NCI-H2107 (cell line): ENCODE measurements at places on chromosomes 1 and 21.

DNA sequence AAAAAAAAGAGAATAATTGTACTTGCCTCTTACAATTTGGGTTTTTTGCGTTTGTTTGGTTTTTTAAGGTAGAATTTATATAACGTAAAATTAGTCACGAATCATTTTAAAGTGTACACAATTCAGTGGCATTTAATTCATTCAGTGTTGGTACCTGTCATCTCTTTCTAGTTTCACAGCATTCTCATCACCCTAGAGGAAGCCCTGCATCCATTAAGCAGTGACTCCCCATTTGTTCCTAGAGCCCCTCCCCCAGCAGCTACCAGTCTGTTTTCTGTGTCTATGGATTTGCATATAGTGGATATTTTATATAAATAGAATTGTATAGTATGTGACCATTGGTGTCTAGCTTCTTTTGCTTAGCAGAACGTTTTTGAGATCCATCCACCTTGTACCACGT is 233.2 kb upstream of the FMN2 start:
- no peak for DNase-seq

GRCh38 chr1:36187800-36188593 is 32.0 kb downstream of the MAP7D1 start:
- peak; percentile 53 for DNase-seq

DNA sequence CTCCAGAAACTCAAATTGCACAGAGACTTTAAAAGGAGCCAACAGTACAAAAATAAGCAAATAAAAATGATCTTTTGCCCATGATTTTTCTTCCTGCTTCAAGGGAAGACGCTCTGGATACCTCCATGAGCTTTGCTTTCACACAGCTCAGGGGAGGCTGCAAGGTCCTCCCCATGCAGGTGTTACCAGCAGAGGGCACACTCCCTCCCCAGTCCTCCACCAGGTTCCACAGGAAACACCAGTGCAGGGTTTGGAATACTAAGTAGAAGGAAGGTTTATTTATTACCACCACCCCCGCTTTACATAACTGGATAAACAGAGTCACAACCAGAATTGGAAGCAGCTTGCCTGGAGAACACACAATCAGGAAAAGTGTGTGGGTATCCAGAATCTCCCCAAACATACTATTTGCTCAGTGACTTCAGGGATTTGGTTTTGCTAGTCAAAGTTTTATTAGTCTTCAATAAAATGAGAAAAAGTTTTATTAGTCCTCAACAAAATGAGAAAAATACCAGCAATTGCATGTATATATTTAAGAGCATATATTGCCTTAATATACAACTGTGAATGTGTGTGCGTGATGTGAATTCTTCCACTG is 37.3 kb downstream of the HSD3B1 start:
- no peak for DNase-seq

- no peak for DNase-seq
Measured at GRCh38 chr1:5225707-5226704, 571.6 kb downstream of the AJAP1 start.

DNA sequence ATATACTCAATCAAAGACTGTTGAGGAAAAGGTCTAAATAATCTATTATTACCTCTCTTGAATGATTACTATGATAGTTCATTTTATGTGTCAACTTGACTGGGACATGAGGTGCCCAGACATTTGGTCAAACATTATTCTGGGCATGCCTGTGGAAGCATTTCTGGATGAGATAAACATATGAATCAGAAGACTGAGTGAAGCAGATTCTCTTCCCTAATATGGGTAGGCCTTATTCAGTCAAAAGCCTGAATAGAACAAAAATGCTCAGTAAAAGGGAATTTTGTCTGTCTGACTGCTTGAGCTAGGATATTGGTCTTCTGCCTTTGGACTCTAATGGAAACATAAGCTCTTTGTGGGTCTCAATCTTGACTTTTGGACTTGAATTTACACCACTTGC is 73.3 kb upstream of the SOX13 start:
- DNase-seq: no peak

GRCh38 chr1:41516168-41517061 is 31.9 kb upstream of the EDN2 start:
- DNase-seq: peak; percentile 93

- no peak for DNase-seq
Measured at GRCh38 chr21:28522014-28522799, 470.5 kb downstream of the LTN1 start.
